Stimulated activated CD4-positive, alpha-beta T cell treated with anti-CD3 and anti-CD28 coated beads, Interleukin-12 subunit alpha, Interleukin-12 subunit beta, amount 100 ng/mL, for 48 hours (primary cell): ENCODE measurements at places on chromosomes 12 and 14.

DNA sequence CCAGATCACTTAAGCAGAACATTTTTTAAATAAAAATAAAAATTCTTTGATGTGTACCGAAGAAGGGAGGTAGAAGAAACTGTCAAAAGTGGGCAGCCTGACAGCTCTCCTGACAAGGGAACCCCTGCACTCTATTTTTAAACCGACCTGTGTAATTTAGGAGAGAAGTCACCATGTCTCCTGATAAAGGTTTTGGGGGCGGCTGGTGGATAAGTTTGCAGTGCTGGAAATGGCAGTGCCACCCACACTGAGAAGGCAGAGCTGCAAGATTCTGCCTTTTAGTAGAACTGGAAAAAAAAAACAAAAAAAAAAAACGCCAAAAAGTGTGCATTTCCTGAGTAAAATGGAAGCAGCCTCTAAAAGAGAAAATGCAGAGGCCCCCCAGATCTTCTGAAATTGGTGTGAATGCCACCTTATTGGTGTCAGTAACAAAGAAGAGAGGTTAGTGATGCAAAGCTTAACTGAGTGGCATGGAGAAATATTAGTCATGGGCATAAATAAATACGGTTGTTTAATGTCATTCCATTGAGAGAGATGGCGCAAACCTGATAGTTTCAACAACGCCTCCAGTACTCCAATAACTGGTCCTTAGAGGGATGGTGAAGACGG lies 24.7 kb downstream of the DUSP6 start:
- no peak for DNase-seq

DNA sequence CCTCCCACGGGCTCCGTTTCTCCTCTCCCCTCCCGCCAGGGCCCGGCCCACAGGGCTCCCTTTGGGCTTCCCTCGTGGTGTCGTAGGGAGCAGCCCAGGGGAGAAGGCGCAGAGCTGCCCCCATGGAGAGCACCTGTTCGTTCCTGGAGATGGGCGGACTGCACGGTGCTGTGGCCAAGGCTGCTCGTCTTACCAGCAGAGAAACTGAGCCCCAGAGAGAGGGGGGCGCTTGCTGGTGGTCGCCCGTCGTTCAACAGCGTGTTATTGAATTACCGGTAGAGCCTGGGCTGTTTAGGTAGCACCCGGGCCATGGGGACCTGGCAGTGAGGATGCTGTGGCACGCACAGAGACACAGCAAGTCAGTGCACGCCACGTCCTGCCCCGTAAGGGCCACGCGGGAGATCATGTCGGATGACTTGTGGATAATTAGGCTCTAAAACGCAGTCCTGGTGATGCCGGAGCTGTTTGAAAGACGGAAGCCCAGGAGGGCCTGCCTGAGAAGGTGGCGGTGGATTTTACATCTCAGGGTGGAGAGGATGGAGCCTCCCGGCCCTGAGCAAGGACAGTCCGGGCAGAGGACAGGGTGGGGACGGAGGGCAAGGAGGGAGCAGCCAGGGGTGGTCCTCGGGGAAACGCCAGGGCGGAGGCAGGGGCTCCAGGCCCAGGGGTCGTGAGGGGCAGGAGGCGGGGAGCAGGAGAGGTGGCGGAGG lies 134.4 kb downstream of the ADGRD1 start:
- no peak for DNase-seq

GRCh38 chr12:102486153-102486552 lies 5.8 kb upstream of the IGF1 start:
- DNase-seq, result no peak

- no peak for DNase-seq
Observed at GRCh38 chr12:47281667-47282171, 202.0 kb upstream of the AMIGO2 start.

DNA sequence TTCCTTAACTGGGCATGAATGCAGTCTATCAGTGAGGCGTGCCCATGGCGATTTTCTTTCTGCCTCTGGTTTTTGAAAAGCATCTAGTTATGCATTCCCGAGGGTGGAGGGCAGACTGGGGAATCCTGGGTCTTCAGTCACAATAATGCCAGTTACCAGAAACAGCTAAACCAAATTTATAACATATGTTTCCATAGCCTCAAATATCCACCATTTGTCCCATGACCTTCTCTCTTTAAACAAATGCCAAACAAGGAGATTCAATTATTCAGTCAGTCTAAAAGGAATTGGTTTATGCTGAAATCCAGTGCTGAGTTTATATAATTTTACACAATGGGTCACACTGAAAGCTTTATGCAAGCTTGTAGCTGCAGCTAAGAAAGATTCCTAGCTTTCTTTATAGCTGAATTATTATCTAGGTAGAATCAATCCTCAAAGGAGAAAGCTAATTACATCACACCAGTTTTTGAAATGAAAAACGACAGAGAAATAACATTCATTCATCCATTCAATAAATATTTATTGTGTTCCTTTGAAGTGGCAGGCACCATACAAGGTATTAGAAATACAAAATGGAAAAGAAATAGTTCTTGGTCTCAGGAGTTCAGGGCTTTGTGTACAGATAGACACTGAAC lies 131.3 kb upstream of the RAP1B start:
- no peak for DNase-seq
